Stimulated activated naive CD4-positive, alpha-beta T cell treated with Interleukin-2 at 50 U/mL for 16 hours (primary cell): ENCODE measurements at places on chromosomes 2 and 18.

- no peak for DNase-seq
Observed at GRCh38 chr2:159272156-159272555, 14.3 kb downstream of the WDSUB1 start.

DNA sequence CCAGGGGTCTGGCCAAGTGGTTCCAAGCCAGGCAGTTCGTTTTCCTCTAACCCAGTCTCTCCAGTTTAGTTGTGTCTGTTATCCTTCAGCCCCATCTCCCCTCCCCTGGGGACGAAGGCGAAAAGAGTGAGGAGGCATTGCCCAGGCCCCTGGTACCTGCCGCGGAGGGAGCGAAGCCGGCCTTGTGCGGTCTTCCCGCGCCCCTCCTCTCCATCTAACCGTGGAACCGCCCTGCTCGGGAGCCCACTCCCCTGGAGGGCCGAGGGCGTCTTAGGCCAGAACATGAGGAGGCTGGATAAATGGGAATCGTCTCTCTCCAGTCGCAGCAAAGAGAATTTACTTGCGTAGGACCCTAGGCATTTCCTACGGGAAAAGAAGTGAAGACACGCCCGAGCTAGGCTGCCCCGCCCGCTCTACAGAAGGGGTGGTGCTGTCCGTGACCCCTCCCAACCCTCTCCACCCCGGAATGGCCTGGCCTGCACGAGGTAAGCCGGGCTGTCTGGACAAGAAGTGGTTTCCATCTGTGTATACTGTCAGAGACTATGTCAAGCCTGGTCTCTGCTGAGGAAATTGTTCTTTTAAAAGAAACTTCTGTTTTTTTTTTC lies 156.2 kb downstream of the MIB1 start:
- DNase-seq, result no peak

GRCh38 chr2:123916051-123916450 lies 109.0 kb upstream of the CNTNAP5 start:
- no peak for DNase-seq

DNA sequence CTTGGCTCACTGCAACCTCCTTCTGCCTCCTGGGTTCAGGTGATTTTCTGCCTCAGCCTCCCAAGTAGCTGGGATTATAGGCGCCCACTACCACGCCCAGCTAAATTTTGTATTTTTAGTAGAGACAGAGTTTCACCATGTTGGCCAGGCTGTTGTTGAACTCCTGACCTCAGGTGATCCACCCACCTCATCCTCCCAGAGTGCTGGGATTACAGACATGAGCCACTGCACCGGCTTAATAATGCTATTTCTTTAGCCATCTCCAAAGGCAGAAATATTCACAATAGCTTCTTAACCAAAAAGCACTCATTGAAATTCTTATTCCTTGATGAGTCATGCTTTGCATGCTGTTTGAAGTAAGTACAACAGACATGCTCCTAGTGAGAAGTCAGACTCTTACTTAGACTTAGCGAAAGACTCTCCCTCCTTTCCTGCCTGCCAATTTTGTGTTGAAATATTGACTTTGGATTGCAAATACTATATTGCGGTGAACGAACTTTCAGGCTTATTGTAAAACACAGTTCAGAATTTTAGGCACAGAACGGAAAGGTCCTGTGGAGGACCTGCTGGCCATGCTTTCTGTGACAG lies 4.4 kb downstream of the ACTR3 start:
- no peak for DNase-seq

DNA sequence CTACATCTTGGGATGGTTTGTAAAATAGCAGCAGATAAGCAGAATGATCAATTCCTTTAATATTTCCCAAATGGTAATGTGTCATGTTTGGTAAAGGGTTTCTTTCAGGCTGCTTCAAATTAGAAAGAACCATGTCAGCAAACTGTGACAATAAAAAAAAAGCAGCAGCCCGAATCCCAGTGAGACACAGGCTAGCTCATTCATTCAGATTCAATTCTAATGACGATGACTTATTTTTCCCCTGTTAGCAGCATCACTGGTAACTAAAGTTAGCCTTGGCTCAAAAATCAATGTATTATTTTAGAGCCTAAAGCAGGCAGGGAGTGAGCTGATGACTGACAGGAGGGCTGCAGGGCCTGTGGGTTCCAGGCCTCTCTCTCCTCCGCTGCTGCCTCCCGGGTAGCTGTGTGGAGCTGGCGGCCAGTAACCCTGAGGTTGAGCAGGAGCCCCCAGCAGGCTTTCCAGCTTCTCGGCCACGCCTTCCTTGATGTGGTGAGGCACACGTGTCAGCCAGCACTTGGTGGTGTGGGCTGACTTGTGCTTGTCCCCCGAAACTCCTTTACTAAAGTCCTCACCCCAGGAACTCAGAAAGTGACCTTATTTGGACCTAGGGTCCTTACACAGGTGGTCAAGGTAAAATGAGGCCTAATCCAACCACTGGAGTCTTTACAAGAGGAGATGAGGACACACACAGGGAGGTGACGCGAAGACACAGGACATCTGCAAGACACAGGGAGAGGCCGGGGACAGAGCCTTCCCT lies 120.5 kb upstream of the HS6ST1 start:
- DNase-seq, result no peak

DNA sequence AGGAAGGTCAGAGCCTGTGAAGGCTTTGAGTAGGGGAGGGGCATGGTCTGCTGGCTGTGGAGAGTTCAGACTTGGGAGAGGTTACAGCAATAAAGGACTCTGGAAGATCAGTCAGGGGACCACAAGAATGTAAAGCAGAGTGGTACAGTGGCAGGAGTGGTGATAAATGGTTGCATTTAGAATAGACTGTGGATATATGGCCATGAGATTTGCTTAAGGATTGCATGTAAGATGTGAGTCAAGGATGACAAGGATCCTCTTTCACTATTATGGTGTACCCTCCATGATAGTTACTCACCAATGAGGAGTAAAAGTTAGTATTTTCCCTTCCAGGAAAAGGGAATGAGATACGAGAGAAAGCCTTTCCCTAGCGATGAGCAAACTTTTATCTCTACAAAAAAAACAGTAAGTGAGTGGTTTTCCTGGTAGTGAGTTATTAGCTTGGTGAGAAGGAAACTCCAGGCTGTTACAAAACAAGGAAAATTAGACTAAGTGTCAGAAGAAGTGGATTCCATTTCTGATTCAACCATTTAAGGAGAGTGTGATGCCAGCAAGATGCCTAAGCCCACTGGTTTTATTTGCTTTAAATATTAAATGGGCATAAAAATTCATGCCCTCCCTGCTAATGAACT lies 818.0 kb upstream of the ACVR2A start:
- DNase-seq, result no peak

DNA sequence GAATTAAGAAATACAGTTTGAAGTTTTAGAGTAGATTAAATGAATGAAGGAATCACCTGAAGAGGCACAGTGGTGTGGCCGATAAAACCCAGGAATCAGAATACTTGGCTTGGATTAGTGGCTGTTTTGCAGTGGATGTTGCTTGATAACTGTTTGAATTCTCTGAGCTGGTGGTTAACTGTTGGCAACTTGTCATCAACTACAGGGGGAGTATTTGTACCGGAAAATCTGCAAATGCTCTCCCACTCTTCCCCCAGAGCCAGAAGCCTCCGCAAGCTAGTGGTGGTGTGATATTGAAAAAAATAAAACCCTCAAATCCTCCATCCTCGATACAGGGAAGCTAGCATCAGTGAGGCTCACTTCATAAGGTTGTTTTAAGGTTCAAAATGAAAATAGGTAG lies 326.7 kb downstream of the DPP10 start:
- no peak for DNase-seq

GRCh38 chr2:190412966-190413365 lies 4.8 kb downstream of the MFSD6 start:
- no peak for DNase-seq

DNA sequence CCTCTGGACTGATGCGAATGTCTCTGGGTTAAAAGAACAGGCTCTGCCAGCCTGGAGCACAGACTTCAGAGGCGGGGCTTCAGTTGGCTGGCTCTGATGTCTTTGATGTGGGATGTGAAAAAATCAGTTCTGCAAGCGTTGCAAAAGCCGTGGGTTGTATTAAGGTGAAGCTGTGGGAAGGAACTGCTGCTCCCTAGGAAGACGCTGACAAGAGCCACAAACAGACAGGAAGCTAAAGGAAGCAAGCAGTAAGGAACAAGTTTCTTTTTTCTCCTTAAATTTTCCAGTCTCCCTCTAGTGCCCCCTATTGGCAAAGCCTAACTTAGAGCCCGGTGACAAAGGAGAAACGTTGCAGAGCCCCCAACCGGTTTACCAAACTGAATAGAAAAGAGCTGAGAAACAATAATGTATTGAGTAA lies 239.0 kb downstream of the CCDC178 start:
- DNase-seq, result no peak
